ENCODE measurements at places on chromosomes 6 and 20.

DNA sequence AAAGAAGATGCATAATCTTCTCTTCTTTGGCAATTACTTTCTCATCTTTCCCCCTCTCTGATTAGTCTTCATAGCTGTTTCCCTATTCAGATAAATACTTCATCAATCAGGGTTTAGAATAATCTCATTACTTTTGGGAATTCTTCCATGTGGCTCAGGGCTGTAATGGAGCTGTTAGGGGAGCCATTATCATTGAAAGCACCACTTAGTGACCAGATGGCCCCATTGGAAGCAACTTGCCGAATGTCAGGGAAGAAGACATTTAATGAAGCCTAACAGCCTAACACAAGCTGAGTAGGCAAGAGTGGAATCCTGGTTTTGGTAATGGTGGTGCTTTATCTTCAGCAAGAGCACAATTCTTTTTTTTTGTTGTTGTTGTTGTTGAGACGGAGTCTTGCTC lies 45.0 kb downstream of the TIAM2 start:
- no peak for DNase-seq

DNA sequence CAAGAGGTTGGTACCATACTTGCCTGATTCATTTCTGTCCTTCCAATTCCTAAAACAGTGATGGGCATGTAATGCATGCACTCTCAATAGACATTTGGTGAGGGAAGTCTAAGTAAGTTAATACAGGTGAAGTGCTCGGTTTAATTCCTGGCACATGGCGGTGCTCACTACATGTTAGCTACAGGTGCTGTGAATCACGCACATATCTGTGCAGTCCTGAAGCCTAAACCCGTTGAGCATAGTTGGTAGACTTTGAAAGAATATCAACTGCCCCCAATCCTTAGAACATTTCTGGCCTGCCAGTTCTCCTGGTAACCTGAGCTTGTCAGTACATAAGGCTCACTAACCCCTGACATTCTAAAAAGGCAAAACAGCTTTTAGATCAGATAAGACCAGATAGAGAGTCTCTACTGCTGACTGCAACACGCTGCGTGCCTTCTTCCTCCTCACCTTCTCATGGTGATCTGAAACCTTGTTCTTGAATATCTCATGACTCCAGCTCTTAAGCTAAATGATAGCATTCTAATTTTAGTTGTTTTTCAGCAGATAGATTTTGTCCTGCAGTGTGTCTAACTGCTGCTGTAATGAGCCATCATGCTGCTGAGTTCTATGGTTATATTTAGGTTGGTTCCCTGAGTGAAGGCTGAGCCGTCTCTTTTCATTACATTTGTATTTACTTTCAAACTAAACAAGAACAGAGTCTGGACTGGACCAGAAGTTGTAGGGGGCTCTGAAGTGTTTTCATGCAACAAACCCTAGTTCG lies 328.5 kb upstream of the QKI start:
- no peak for DNase-seq

- DNase-seq = no peak
Measured at GRCh38 chr20:63138855-63139341, 77.0 kb downstream of the YTHDF1 start.

GRCh38 chr6:93407186-93407585 lies 12.2 kb downstream of the EPHA7 start:
- no peak for DNase-seq

GRCh38 chr6:14693301-14694192 lies 552.3 kb upstream of the JARID2 start:
- no peak for DNase-seq

GRCh38 chr6:44735630-44735963 lies 348.1 kb downstream of the CDC5L start:
- DNase-seq = no peak

DNA sequence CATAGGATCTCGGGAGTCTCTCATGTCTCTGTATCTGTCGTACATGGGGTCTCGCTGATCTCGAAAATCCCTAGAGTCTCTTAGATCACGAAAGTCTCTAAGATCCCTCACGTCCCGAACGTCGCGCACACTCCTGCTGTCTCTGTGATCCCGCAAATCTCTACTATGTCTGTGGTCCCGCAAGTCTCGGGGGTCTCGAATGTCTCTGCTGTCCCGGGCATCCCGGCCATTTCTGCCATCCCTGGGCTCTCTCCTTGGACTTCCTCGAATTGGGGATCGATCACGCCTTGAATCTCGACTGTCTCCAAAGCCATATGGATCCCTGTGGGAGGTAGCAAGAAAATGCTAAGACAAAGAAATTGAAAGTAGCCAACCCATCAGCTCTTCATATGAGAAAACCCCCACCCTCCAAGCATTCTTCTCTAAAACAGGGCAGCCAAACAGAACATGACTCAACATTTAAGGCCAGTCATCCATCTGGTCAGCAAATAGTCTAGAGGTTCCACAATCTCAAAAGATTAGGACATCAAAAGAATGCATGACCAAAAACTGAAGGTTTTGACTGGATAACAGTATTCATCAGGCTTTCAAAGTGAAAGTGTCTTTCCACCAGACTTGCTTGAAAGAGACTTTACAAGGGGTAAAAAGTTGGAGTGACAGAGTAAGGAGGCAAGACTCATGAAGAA lies 19.4 kb downstream of the NCOA5 start:
- DNase-seq = no peak

- DNase-seq = no peak
Measured at GRCh38 chr6:24887545-24888140, 48.1 kb downstream of the RIPOR2 start.

- DNase-seq = peak; percentile 64
Measured at GRCh38 chr6:138336221-138336620, 41.5 kb upstream of the SMIM28 start.

DNA sequence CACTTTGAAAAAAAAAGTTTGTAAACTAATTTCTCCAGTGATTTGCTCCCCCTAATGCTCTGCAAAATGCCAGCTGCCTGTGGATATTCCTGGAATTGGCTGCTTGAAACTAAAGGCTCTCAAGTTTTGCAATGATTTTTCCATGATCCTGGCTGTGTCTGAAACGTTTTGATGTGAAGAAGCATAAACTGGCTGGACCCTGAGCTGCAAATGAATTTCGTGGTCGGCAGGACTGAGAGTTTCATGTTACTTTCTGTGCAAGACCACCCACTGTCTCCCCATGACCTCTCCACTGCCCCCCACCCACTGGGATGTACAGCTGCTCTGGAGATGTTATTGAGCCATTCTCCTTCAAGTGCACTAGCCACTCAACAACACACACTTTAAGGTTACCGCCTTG lies 171.3 kb upstream of the SSTR4 start:
- no peak for DNase-seq

GRCh38 chr6:158018041-158018771 lies 36.5 kb downstream of the SYNJ2 start:
- no peak for DNase-seq

DNA sequence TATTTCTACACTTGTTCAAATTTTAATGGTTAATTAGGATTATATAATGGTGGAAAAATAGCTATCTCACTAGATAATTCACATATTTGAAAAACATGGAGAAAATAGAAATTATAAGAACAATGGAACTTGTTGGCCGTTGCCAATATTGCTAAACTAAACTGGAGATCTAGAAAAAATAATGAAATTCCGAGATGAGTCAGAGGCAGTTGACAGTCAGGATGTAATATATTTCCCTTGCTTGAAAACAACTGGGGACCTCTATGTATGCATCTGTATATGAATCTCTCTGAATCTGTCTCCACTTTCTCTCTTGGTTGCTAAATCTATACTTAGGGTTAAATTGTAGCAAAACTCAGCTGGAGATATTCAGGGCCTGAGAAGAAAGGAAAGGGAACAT lies 1108.2 kb upstream of the GJE1 start:
- no peak for DNase-seq

DNA sequence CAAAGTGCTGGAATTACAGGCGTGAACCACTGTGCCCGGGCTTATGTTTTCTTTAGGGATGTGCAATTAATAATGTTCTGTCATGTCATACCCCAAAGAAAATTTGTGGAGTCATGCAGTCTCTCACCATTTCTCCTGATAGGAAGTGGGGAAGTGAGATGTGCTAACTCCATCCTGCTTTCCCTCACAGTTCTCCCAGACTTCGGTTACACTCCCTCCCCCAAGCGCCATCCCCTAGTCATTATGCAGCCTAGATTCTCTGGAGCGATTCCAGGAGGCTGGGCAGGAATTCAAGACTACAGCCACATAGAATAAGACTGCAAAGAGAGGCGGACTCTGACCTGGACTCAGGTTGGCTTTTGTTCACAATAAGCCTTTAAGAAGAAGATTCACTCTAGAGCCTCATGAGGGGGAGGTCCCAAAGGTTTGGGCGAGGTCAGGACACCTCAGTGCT lies 271.4 kb downstream of the ALDH8A1 start:
- peak; percentile 69 for DNase-seq

GRCh38 chr20:17287503-17287902 lies 60.7 kb downstream of the PCSK2 start:
- no peak for DNase-seq

GRCh38 chr6:169224185-169224695 lies 29.4 kb downstream of the THBS2 start:
- no peak for DNase-seq

GRCh38 chr6:54071821-54072340 lies 39.4 kb upstream of the MLIP start:
- no peak for DNase-seq

DNA sequence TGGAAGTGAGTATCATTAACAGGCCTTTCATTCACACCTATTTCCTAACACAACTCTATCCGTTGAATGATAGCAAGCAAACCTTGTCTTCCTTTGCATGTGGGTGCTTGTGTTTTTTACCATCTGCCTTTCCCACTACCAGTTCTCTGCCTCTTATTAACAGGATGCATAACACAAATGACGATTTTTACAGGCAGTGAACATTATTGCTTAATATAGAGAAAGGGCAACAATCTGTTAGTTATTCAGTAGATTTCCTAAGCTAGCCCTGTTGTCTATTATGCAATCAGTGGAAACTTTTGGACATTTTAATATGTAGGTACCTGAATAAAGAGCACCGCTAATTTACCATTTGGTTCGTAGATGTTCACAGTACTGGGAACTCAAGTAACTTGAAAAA lies 348.8 kb upstream of the PLCB4 start:
- DNase-seq = no peak

GRCh38 chr6:43996618-43997344 lies 130.5 kb downstream of the MRPL14 start:
- no peak for DNase-seq

- no peak for DNase-seq
Measured at GRCh38 chr6:82875573-82876185, 190.0 kb downstream of the UBE3D start.

DNA sequence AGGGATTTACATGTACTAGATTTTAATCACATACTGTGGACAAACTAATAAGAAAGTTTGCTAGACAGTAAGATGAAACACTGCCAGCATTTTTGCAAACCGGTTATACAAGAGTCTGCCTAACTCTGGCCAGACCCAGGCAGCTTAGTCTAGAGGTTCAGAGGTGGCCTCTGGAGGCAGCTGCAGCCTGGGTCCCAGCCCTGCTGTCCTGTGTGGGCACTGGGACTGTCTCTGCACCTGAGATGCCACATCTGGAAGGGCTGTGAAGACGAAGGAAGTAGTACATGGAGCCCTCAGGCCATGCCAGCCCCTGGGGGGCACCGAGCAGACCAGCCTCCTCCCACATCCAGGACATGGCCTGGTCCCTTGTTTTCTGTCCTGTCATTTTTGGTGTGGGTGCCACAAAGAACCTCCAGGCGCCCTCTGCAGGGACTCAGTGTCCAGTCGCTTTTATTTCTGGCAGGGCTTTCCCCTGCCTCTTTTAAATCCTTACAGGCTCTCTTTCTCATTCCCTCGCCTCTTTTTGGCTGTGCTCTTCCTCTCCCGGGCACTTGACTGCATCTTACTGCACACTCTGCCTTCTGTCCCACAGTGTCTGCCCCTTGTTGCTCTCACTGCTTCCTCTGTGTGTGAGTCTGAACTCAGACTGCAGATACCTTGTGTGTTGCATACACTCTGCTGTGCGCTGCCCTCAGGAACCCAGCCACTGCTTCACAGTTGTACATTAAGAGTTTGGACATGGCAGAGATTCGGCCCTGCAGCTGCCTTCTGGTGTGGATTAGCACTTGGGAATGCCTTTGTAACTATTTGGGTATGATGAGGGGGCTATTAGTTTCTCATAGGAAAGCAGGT lies 216.7 kb downstream of the ZDHHC14 start:
- no peak for DNase-seq

- DNase-seq = no peak
Measured at GRCh38 chr20:58649288-58650180, 1.5 kb upstream of the STX16 start.

DNA sequence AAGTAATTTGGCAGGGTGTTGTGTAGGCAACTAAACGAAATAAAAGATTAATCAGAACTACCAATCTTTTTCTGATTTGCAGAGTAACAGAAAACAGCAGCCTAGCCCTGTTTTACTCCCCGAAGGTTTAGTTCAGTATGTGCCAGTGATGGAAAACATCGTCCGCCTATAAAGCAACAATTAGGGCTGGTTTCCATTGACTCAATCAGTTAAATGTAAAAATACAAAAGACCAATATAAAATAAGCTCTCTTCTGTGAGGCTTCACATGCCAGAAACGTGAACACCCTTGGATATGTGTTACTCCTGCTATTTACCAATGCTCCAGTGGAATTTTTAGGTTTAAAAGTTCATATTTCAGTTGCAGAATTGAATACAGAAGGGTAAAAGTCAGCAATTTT lies 210.5 kb upstream of the RSPO3 start:
- DNase-seq = no peak

DNA sequence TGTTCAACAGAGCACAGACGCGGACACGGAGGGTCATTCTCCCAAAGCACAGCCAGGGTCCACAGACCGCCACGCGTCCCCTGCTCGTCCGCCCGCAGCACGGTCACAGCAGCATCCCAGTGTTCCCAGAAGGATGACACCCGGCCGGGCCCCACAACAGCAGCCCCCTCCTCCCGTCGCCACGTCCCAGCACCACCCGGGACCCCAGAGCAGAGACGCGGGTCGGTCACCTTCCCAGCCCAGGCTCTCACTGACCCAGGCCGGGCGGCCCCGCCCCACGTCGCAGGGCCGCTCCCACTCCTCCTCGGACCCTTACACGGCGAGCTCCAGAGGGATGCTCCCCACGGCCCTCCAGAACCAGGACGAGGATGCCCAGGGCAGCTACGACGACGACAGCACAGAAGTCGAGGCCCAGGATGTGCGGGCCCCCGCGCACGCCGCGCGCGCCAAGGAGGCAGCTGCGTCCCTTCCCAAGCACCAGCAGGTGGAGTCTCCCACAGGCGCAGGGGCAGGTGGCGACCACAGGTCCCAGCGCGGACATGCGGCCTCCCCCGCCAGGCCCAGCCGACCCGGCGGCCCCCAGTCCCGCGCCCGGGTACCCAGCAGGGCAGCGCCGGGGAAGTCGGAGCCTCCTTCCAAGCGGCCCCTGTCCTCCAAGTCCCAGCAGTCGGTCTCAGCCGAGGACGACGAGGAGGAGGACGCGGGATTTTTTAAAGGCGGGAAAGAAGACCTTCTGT lies 64.3 kb downstream of the FNDC1 start:
- DNase-seq = no peak

Measured in posterior cingulate gyrus (tissue), 11 donors.